ENCODE measurements at places on chromosomes 7 and 10.

- no peak for DNase-seq
Observed at GRCh38 chr7:79165225-79165624, 288.2 kb downstream of the MAGI2 start.

DNA sequence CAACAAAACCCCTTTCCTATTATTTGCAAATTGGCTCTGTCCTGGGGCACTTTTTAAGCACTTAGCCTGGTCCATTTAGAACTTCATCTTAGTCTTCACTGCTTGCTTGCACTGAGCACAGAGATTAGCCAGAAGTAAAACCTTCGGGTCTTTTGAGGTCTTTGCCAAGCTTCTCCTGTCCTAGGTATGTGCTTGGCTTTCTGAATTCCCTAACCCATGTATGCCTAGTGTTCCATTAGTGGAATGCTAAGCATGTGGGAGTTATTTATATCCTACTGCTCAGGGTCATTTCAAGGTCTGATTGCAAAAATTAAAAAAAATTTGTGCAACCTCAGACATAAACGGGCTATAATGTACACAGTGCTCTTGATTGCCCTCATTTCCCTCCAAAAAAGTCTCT is 18.0 kb downstream of the ZNF37A start:
- DNase-seq: no peak

DNA sequence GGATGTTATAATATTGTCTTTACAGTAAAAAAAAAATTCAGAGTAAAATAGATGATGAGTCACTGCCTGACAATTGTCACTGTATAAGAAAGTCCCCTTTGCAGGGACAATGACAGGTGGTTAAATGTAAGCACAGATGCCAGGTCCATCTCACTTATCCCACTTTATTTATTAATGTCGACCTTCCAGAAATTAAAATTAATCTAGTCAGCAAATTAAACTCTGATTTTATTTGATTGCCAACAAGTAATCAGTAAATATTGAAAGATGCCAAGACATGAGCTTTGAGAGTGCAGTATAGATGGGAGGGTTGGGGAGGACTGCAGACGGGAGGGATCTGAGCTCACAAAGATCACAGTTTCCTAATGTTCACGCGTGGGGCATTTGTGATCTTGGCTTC is 50.9 kb downstream of the CPXM2 start:
- no peak for DNase-seq

GRCh38 chr10:132963430-132963960 is 21.1 kb upstream of the CFAP46 start:
- no peak for DNase-seq

DNA sequence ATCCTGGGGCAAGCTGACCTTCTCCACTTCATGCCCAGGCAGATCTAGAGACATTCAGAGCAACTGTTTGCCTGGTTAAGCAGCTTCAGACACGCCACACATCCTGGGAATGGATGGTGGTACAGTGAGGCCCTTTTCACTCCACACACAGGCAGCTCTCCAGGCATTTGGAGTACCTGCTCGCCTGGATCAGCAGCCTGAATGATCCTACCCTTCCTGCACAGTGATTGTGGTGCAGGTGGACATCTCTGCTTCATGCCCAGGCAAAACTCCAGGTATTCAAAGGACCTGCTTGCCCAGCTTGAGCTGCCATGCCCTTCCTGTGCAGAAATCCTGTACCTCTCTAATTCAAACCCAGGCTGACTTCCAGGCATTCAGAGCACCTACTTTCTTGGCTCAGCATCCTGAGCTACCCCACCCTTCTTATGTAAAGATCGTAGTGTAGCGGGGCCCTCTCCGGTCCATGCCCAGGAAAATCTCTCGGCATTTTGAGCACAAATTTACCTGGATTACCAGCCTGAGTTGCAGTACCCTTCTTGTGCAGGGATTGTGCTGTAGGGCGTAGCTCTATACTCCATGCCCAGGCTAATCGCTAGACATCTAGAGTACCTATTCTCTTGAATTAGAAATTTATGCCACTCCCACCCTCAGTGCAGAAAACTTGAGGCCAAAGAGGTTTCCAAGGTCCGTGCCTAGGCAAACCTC is 972.8 kb downstream of the ANKRD7 start:
- no peak for DNase-seq

Data from germinal center (tissue), 1 donor.